Karpas-422 (cell line): ENCODE measurements at places on chromosomes 7 and 10.

GRCh38 chr7:102413091-102413490 lies 16.9 kb downstream of the PRKRIP1 start:
- no peak for DNase-seq
- no peak overlapping the region for H3K27ac ChIP-seq
- no peak overlapping the region for H3K4me3 ChIP-seq
- H3K36me3 ChIP-seq = peaks cover 36% of the 10 kb centered on the region
- H3K4me1 ChIP-seq = no peaks in the 10 kb centered on the region

GRCh38 chr10:96856317-96856716 lies 24.2 kb downstream of the LCOR start:
- no peak overlapping the region for H3K4me3 ChIP-seq
- H3K4me1 ChIP-seq = peaks cover 5% of the 10 kb centered on the region
- peaks cover 4% of the 10 kb centered on the region; the same call in 1 of the 2 replicates for H3K36me3 ChIP-seq
- DNase-seq = no peak

GRCh38 chr10:35959252-35959651 lies 317.2 kb upstream of the FZD8 start:
- H3K4me3 ChIP-seq = no peak overlapping the region
- DNase-seq = no peak
- no peaks in the 10 kb centered on the region for H3K36me3 ChIP-seq
- no peaks in the 10 kb centered on the region for H3K27me3 ChIP-seq
- no peaks in the 10 kb centered on the region for H3K4me1 ChIP-seq

GRCh38 chr10:23585186-23585585 lies 146.3 kb downstream of the OTUD1 start:
- no peak overlapping the region for H3K27ac ChIP-seq
- H3K4me3 ChIP-seq = no peak overlapping the region
- DNase-seq = no peak
- no peaks in the 10 kb centered on the region for H3K27me3 ChIP-seq
- H3K4me1 ChIP-seq = no peaks in the 10 kb centered on the region

DNA sequence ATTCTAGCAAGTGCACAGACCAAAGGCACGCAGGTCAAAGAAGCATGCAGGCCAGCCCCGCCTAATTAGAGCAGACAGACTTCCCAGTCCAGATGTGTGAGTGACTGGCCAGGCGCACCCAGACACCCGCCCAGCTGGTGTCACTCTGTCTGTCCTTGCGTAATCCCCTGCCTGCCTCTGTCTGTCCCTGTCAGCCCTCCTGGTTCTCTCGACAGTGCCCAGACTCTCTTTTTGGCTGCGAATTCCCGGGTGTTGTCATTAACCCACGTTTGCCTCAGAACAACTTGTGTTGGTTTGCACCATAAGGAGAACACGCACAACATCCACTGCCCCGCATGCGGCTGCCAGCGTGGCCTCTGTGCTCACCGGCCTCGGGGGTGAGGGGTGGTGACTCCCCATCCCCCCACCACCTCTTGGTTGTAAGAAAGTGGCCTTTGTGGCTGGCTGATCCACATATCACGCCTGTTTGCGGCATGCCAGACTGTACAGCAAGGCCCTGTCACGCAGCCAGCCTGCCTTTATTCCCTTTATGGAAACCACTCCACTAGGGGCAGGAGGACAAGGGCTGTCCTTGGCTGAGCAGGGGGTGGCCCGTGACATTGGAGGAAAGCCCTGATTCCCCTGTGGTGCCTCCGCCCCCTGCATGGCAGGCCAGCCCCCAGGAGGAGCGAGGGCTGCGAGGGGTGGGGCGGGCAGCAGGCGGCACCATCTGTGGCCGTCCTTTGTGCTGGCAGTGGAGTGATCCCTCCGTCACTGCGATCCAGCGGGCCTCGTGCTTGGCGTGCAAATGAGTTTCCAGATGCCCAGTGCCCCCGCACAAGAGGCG lies 72.8 kb upstream of the PPIF start:
- DNase-seq = no peak
- no peaks in the 10 kb centered on the region for H3K27me3 ChIP-seq
- H3K36me3 ChIP-seq = peaks cover 2% of the 10 kb centered on the region; the same call in 1 of the 2 replicates
- H3K27ac ChIP-seq = no peak overlapping the region
- peaks cover 37% of the 10 kb centered on the region for H3K4me1 ChIP-seq

DNA sequence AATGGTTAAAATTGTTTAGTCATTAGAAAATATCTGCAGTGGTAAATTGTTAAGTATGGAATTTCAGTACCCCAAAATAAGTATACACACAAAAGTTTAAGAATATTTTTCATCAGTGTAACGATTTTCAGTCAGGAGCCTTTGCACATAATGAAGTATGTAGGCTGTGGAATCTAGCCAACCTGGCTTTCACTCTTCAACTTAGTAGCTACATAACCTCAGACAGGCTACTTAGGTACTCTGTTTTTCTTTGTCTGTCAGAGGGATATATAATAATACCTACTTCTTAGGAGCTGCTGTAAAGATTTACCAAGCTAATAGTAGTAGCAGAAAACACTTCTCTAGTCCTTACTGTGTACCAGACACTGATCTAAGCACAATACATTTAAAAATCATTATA lies 137.5 kb downstream of the ZEB1 start:
- DNase-seq = no peak
- H3K4me3 ChIP-seq = no peak overlapping the region
- H3K27ac ChIP-seq = no peak overlapping the region
- H3K36me3 ChIP-seq = peaks cover 11% of the 10 kb centered on the region

DNA sequence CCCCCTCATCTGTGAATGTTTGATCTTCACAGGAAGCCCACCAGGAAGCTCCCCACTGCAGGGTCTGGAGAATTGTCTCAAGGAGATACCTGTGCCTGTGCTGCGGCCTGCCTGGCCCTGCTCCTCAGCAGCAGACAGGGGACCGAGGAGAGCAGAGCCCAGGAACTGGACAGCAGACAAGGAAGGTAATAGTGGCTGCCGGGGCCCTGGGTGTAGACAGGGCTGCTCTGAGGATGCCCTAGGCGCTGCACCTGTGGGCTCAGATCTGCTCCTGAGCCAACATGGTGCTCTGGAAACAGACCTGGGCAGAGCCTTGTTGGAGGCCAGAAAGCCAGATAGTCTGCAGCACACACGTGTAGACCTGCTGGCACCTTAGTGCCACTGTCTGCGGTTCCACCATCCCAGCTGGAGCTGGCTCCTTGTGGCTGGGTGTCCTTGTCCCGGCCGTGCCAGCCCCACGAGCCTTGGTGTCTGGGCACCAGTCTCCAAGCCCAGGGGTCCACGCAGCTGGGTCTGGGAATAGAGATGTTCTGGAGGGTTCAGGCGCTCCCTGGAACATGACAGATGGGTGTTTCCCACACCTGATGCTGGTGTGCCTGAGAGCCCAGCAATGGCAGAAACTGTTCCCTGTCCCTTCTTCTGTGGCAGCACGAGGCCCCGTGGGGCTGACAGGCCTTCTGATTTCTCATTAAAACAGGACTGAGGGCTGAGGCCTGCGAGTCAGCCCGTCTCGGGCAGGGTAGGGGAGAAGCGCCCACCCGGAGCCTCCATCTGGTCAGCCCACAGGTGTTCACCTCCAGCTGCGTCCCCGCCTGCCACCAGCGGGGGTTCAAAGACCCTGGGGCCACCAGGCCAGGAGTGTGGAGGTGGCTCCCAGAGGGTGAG lies 44.7 kb downstream of the ZNF467 start:
- no peak for DNase-seq
- H3K4me1 ChIP-seq = no peaks in the 10 kb centered on the region
- no peaks in the 10 kb centered on the region for H3K36me3 ChIP-seq
- no peak overlapping the region for H3K27ac ChIP-seq
- H3K4me3 ChIP-seq = no peak overlapping the region

DNA sequence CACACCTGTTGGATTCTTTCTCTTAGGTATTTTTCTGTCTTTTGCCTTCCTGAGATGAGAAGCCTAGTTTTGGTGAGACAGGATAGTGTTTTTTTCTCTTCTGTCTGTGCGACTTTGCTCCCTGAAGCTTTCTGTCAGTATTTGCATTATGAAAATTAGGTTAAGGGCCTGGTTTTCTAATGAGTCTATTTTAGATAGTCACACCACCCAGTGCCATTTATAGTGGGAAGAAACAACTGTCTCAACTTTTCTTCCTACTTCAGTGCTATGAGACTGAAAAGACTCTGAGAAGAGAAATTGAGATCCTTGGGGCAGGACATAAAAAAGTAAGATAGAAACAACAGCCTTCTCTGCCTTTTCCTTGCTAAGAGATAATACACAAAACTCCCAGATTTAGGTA lies 53.6 kb downstream of the MINPP1 start:
- no peak overlapping the region for H3K27ac ChIP-seq
- no peaks in the 10 kb centered on the region for H3K27me3 ChIP-seq
- H3K4me1 ChIP-seq = peaks cover 15% of the 10 kb centered on the region

DNA sequence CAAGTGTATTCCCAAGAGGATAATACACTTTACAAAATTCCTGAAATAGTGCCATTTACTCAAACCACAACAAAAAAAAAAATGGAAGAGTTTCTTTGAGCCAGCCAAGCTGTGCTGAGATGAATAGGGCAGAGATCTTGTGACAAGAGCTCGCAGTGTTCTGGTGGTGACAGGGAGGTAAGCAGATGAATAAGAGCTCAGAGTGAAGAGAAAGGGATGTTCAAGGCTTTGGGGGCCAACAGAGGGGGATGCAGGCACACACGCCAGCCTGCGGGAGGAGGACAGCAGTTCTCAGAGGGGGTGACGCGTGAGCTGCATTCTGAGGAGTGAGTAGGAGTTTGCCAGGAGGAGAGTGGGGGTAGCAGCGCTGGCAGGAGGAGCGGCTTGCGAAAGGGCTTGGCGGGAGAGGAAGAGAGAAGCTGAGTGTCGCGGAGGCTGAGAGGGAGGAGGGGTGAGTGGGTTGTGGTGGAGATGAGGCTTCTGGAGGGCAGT lies 194.4 kb upstream of the IMMP2L start:
- H3K4me3 ChIP-seq = no peak overlapping the region
- no peak for DNase-seq
- no peaks in the 10 kb centered on the region for H3K27me3 ChIP-seq
- no peaks in the 10 kb centered on the region for H3K4me1 ChIP-seq

DNA sequence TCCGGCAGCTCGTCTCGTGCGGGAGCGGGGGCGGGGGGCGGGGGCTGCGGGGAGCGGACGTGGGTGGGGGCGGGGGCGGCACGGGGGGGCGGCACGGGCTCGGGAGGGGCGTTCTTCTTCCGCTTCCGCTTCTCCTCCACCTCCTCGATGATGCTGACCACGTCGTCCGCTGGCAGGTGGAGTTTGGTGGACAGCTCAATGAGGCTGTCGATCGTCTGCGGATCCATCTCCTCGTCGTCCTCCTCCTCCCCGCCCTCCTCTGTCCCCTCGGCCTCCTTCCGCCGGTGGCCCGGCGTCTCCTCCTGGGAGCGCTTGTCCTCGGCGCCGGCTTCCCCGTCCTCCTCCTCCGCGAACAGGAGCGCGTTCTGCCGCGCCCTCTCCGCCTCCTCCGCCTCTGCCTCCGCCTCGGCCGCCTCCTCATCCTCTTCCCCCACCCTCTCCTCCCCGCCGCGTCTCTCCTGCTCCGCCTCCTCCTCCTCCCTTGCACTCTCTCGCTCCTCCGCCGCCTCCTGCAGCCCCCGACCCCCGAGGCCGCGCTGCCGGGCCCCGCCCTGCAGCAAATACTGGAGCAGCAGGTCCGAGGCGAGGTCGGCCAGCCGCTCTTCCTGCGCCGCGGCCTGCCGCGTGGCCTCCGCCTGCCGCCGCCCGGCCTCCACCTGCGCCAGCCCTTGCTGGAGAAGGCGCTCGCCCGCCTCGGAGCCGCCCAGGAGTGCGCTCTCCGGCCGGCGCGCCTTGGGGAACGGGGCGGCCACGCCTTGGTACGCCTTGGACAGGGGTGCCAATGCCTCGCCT lies 1.9 kb downstream of the VGF start:
- peaks cover 33% of the 10 kb centered on the region for H3K4me1 ChIP-seq
- no peaks in the 10 kb centered on the region for H3K27me3 ChIP-seq
- H3K36me3 ChIP-seq = no peaks in the 10 kb centered on the region
- peak; percentile 91 for DNase-seq
- peak overlapping the region; percentile 89 for H3K27ac ChIP-seq

DNA sequence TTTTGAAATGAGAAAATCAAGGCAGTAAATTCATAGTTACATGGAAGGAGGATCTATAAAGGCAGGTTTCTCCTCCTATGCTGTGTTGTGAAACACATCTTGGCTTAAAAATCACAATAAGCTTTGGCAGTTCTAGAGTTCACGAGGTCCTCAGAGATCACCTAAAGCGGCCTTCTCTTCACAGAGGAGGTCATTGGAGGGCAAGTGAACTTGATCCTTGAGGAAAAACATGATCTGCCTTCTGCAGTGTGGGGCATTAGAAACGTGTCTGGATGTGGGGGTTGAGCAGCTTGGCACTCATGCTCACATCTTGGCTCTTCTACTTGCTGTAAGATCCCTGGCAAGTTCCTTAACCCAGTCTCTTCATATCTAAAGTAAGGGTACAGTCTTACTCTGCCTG lies 96.1 kb upstream of the BMPER start:
- no peak for DNase-seq
- H3K27ac ChIP-seq = no peak overlapping the region
- H3K36me3 ChIP-seq = no peaks in the 10 kb centered on the region
- H3K4me3 ChIP-seq = no peak overlapping the region

GRCh38 chr10:131676800-131677421 lies 223.9 kb upstream of the PPP2R2D start:
- no peaks in the 10 kb centered on the region; the same call in 1 of the 2 replicates for H3K27me3 ChIP-seq
- H3K4me3 ChIP-seq = no peak overlapping the region
- no peak for DNase-seq
- H3K36me3 ChIP-seq = no peaks in the 10 kb centered on the region

DNA sequence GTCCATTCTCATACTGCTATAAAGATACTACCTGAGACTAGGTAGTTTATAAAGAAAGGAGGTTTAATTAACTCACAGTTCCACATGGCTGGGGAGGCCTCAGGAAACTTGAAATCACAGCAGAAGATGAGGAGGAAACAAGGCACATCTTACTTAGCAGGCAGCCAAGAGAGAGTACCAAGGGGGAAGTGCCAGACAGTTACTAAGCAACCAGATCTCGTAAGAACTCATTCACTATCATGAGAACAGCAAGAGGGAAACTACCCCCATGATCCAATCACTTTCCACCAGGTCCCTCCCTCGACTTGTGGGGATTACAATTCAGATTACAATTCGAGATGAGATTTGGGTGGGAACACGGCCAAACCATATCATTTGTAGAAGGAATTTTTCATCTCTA lies 36.3 kb downstream of the NHLRC2 start:
- H3K36me3 ChIP-seq = peaks cover 38% of the 10 kb centered on the region
- DNase-seq = no peak
- no peak overlapping the region for H3K4me3 ChIP-seq
- H3K27me3 ChIP-seq = no peaks in the 10 kb centered on the region
- peaks cover 6% of the 10 kb centered on the region for H3K4me1 ChIP-seq

DNA sequence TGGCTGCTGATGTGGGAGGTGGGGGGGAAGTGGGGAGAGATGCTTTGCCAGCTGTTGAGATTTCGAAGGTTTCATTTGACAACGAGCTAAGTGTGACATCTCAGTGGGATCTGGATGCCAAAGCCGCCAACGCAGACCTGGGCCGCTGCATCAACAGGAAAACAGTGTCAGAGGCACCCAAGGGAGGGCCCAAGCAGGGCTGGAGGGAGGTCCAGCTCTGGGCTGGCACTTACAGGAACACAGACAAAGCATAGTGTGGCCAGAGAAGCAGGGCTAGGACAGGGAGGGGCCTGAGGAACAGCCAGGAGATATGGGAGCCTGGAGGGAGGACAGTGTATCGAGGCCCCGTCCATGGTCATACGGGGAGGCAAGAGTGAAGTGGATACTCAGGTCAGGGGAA lies 73.1 kb downstream of the GTF2IRD1 start:
- DNase-seq = no peak
- H3K4me3 ChIP-seq = no peak overlapping the region
- no peaks in the 10 kb centered on the region for H3K27me3 ChIP-seq
- H3K36me3 ChIP-seq = no peaks in the 10 kb centered on the region
- H3K4me1 ChIP-seq = no peaks in the 10 kb centered on the region
